Breast epithelium (tissue), 4 donors: ENCODE measurements at places on chromosomes 11 and 22.

GRCh38 chr11:122095681-122096262 is 20.2 kb downstream of the BLID start:
- no peak for DNase-seq

DNA sequence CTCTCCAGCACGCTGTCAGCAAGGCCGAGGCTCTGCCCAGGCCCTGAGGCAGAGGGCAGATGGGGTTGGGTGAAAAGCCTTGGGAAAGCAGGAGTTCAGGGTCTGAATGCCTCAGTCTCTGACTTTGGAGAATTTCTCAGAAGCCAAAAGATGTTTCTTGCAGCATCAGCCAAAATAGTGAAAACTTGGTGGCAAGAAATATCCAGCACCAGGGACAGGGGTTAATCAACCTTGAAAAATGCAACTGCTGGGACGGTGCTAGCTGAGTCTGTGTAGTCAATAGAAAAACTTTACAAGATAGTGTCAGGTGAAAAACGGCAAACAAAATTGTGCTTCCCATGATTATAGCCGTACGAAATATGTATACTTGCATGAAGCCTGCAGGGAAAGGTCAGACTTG is 1.4 kb upstream of the ABCC8 start:
- no peak for DNase-seq

GRCh38 chr11:86246293-86246675 is 1.7 kb downstream of the EED start:
- DNase-seq = no peak

DNA sequence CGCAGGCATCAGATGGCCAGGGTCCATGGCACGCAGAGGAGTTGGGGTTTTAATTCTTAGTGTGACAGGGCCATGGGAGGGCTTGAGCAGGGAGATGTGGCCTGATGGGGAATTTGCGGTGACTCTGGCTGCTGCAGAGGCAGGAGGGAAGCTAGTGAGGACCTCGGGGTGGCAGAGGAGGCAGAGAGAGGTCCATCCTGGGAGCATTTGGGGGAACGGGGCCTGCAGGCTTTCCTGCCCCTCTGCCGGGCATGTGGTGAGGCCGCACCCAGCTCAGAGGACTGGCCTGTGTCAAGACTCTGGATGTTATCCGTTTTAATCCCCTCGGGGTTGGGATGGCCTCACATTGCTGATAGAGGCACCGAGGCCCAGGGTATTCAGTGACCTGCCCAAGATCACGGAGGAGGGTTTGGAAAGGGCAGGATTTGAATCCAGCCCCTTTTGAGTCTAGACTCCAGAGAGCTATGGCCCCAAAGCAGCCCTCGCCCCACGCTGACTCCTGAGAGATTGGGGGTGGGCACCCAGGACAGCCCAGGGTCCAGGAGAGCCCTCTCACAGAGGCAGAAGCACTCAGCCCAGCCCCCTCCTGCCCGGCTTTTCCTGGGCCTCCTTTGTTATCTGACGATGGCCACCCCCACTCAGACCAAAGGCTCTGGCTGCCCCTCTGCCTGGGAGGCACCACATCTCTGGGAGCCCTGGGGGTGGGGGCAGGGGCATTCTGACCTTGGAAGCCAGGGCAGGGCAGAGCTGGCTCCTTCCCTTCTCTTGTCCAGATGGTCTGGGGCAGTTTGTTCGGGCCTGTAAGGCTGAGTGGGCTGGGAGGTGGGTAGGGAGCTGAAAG is 13.9 kb downstream of the MGAT3 start:
- DNase-seq = no peak

- no peak for DNase-seq
Observed at GRCh38 chr11:70717936-70718595, 319.7 kb downstream of the CTTN start.

DNA sequence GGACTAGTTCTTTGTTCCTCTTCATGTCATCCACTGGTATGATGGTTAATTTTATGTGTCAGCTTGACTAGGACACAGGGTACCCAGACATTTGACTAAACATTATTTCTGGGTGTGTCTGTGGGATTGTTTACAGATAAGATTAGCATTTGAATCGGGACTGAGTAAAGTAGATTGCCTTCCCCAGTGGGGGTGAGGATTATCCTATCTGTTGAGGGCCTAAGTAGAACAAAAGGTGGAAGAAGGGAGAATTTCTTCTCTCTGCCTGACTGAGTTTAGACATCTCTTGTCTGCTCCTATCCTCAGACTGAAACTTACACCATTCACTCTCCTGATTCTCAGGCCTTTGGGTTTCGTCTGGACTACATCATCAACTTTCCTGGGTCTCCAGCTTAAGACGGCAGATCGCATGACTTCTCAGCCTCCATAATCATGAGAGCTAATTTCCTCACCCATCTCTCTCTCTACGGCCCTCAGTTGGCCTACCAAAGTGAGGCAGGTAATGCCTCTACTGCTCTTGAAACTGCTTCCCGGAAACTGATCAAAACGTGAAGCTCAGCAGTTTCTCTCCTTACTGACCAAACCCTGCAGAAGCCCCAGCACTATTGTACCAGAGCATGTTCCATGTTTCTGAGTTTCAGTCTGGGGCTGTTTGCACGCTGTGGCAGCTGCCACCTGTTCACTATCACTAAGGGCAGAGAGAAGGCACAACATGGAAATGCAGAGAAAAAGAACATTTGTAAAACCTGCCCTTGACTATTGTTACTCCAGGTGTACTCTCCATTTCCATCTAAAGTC is 95.4 kb downstream of the NXPE2 start:
- DNase-seq = no peak

DNA sequence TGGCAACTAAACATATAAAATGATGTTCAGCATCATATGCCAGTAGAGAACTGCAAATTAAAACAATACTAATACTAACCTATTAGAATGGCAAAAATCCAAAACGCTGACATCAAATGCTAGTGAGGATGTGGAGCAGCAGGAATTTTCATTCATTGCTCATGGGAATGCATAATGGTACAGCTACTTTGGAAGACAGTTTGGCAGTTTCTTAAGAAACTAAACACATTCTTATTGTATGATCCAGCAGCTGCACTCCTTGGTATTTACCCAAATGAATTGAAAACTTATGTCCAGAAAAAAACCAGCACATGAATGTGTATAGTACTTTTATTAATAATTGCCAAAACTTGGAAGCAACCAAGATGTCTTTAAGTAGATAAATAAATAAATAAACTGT is 258.0 kb downstream of the TENM4 start:
- no peak for DNase-seq
